ENCODE measurements at places on chromosomes 12 and 14.

DNA sequence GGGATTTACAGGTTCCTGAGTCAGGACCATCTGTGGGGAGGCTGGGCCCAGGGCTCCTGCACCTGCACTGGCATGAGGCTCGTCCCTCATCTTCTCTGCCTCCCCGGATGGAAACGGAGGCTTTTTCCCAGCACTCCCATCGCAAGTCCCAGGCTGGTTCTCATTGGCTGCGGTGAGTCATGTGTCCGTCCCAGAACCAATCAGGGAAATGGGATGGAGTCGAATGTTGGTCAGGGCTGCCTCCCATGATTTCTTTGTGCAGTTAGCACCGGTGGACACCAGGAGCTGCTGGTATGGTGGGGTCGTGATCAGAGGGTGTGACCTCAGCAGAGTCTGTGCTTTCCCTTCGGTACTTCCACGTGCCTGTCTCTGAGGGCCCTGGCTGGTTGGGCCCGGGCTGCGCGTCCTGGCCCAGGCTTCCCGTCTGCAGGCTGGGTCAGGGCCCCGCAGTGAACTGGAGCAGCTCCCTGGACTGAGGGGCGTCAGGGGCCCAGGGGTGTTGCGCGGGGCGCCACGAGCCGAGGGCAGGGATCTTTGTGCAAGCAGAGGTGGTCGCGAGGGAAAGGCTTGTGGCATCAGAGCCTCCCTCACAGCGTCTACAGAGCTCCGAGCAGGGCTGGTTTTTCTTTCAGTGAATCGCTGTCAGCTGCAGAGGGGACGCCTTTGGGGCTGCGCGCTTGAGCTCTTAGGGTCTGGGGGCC lies 168.1 kb downstream of the ADGRD1 start:
- DNase-seq = no peak

GRCh38 chr14:32427726-32428528 lies 98.8 kb downstream of the AKAP6 start:
- no peak for DNase-seq

DNA sequence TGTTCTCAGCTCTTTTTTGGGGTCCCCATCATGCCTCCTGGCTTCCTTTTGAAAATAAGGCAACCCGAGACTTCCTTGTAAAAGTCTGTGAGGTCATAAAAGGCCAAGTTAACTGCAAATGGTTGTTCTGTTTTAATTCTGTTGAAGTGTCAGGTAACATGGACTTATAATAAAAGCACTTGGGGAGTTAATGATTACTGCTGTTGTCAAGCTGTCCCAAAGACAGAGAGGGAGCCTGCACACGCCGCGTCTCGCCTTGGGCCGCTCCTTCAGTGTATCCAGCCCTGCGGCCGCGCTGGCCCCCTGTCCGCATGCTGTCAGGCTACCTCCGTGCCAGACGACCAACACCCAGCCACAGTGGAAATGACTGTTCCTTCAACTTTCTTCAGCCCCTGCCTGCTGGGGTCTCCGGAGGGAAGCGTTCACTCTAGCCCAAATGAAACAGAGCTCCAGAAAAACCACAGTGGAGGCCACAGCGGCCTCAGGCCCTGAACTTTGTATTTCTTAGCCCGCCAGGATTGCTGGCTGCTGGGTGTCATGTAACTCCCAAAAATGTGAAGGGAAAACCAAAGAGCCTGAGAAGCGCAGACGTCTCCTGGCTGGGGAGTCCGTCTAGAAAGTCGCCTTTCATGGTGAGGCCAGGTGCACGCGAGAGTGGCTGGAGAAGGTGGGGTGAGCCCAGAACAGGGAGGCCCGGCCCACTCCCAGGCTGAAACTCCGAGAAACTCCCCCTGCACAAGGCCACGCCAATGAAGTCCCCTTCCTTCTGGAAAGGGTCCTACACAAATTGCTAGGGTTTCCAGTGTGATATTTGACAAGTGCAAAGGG lies 189.1 kb downstream of the ZFP36L1 start:
- DNase-seq = no peak

GRCh38 chr12:54616933-54617680 lies 17.6 kb downstream of the LACRT start:
- no peak for DNase-seq

DNA sequence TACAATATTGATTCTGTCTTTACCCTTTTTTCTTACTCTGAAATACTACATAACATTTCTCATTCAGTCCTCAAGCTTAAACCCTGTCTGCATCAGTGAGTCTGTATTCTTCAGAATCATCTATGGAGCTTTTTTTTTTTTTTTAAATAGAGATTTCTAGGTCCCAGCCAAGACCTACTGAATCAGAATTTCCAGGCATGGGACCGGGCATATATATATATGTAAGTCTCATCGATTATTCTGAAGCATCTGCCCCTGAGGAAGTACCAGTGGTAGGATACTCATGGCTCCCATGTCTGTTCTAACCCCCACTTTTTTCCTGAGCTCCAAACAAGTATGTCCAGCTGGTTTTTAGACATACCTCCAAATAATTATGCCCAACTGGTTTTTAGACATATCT lies 6.1 kb downstream of the DDX47 start:
- no peak for DNase-seq

Data from stimulated activated CD8-positive, alpha-beta memory T cell treated with anti-CD3 and anti-CD28 coated beads, Interleukin-4, amount 100 ng/mL, for 1 hour (primary cell).